Camera-type eye (tissue), 1 donor: ENCODE measurements at places on chromosomes 12 and 14. TPM values are rescaled to one million over a fixed set of nuclear protein-coding genes. Genes with fewer than 3 reads are reported as not detected.

Gene SPIC
- not detected for total RNA-seq

Gene ANKRD52
- 22.9 TPM for total RNA-seq

Gene RAB2B
- total RNA-seq, result 45.2 TPM

Gene MRPS35
- 59.5 TPM for total RNA-seq

Gene PTPRO
- 51.3 TPM for total RNA-seq

Gene ACSM4
- not detected for total RNA-seq

Gene PTGR2
- 22.2 TPM for total RNA-seq

Gene PIANP
- total RNA-seq, result 2.2 TPM

Gene SP1
- 70.4 TPM for total RNA-seq

Gene SPX
- 6.8 TPM for total RNA-seq

Gene CALCOCO1
- total RNA-seq, result 168 TPM

Gene SIX6
- total RNA-seq, result 44.8 TPM

Gene RNASE7
- total RNA-seq, result 0.55 TPM

Gene HRK
- total RNA-seq, result 0.60 TPM

Gene CD27
- not detected for total RNA-seq

Gene FAM186B
- 0.44 TPM for total RNA-seq

Gene SLCO1A2
- 0.05 TPM for total RNA-seq

Gene CLEC4D
- 0.55 TPM for total RNA-seq

Gene LRRIQ1
- 10.1 TPM for total RNA-seq

Gene NEMP1
- total RNA-seq, result 16.1 TPM

Gene HNF1A
- total RNA-seq, result 0.16 TPM

Gene GYS2
- total RNA-seq, result not detected

Gene ANG
- 5.1 TPM for total RNA-seq

Gene KRT2
- total RNA-seq, result not detected

Gene IFT81
- total RNA-seq, result 54.5 TPM

Gene OTOGL
- 0.60 TPM for total RNA-seq

Gene ARMH4
- total RNA-seq, result 44.6 TPM
